Stimulated activated CD4-positive, alpha-beta T cell treated with anti-CD3 and anti-CD28 coated beads, Interleukin-15, amount 100 ng/mL, for 48 hours (primary cell): ENCODE measurements at places on chromosomes 1 and 21.

- no peak for DNase-seq
Measured at GRCh38 chr1:156246781-156247459, 936 bp downstream of the PAQR6 start.

DNA sequence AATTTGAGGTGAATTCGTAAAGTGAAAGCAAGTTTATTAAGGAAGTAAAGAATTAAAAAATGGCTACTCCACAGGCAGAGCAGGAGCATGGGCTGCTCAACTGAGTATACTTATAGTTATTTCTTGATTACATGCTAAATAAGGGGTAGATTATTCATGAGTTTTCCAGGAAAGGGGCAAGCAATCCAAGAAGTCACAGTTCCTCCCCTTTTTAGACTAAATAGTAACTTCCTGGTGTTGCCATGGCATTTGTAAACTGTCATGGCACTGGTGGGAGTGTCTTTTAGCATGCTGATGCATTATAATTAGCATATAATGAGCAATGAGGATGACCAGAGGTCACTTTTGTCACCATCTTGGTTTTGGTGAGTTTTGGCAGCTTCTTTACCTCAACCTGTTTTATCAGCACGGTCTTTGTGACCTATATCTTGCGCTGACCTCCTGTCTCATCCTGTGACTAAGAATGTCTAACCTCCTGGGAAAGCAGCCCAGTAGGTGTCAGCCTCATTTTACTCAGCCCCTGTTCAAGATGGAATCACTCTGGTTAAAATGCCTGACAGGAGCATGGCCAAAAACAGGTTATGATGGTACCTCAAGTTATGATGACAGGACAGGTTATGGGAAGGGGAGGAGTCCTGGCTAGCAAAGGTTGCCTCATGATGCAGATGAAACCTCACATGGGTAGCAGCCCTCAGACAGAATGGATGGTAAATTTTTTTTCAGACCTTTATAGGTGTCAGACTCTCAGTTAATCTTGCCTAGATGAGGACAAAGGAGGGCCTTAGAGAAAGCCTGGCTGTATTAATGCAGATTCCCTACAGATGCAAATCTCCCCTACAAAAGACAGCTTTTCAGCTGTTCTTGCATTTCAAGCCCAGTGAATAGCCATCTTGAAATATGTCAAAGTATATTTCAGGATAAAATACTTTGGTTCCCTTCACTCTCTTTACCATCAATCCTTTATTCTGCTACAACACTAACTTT is 49.7 kb downstream of the SIPA1L2 start:
- peak; percentile 8 for DNase-seq

- no peak for DNase-seq
Measured at GRCh38 chr1:91609551-91609950, 108.9 kb downstream of the CDC7 start.

DNA sequence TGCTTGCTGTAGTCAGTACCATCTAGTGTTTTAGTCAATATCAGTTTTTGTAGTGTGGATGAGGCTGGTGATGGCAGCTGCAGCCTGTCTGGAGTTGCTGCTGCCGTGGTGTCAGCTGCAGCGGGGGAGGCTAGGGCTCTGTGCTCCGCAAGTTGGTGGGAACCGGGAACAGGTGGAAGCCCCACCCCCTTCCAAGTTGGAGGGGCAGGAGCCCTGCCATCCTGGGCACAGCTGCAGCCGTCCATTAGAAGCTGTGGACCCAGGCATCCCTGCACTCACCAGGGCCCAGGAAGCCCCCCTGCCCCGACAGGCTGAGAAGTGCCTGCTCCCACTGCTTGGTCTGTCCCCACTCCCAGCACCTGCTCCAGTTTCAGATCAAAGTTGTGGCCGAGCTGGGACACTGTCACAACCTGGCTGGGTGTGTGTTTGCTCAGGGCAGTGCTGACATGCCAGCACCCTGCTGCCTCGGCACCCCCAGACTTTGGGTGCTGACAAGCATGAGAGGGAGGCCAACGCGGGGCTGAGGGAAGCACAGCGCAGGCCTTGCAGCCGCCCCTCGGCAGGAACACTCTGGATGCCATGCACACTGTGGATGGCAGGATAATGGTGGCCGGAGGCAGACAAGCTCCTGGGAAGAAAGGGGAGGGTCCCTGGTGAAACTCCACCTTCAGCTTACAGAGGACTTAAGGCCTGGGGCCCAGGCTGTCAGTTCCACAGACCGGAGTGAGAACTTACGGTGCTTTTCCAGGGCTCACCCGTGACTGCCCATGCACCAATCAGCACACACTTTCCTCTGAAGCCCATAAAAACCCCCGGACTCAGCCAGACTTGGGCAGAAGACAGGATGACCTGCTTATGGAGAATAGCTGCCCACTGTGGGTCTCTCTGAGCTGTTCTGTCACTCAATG is 86.9 kb downstream of the ADARB1 start:
- no peak for DNase-seq

DNA sequence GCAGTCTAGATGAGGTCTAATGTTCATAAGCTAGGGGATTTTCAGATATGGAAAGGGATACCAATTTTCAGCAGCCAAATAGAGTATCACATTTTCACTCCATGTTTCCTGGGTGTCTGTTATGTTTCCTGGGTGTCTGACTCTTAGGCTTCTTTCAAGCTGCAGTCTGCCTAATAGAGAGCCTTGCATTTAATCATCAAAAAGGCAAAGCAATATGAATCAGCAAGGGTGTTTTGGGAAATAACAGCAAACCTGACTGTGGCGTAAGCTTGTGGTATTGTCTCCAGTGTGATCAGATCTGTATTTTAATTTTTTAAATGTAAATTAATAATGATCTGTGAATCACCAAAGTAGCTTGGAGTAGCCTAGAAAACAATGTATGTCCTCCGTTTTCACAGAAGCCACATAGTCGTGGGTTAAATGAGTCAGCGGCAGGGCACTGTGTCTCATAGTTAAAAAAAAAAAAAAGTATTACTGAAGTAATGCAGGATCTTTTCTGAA is 10.4 kb downstream of the LGALS8 start:
- DNase-seq, result peak; percentile 35

DNA sequence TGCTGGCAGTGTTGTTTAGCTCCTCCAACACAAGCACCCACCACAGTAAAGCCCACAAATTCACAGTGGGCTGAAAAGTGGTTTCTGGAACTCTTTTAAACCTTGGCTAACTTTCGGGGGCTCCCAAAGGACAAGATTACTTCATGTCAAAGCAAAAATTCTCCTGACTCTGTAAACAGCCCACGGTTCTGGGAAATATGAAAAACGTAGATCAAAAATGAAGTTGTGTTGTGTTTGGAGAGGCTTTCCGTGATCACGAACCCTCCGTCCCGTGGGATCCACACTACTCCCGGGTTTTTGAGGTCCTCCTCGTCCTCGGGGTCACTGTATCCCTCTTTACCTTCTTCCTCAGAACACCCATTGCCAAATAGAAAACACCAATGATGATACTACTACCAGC is 159.0 kb upstream of the RUNX1 start:
- no peak for DNase-seq

GRCh38 chr1:236819856-236820255 is 24.8 kb downstream of the MTR start:
- no peak for DNase-seq

DNA sequence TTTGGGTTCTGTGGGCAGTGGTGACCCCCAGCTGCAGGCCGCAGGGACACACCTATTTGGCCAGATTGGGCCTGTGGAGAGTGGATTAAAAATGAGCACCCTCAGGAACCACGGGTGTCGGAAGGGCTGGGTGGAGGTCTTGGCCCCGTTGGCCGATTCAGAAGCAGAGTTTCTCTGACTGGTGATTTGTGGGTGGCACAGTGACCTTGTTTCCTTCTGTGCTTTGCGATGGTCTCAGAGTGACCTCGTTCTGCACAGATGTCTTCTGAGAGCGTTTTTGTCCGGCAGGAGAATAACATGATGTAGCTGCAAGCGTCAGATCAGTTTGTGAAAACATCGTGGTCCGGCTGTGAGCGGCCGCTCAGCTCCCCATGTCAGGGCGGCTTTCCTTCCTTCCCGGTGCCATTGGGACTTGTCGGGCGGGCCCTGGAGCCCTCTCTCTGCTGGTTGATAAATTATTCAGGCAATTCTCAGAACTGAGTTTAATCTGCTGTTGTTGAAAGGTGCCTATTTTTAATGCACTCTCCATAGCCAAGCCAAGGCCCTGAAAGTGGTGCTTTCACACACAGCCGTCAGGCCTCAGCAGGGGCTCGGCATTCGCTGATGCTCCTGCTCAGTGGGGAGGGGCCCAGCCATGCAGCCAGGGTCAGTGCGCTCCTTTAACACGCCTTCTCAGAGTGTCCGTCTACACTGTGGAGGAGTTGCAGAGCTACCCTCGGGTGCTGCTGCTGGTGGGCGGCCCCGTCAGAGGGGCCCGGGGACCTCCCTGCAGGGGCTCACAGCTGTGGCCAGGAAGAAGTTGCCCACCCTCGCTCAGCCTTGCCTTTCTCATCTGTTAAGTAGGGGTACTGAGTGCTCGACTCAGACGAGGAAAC is 26.8 kb downstream of the TRPM2 start:
- DNase-seq, result no peak

DNA sequence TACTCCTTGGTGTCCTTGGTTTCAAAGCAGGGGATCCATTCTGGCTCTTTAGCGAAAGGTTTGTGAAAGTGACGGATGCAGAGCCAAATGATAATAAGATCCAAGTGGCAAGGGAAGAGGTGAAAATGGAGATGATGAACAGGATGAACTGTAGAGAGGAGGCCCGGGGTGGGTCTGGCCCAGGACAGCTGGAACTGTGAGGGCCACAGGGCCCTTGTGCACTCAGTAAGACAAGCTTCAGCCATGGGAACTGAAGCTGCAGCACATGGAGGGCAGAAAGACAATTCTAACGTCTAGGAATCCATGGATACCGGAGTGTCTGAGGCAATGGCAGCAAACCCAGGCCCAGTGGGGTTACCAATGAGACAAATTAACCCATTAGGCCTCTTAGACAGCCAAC is 4.8 kb downstream of the KCNA2 start:
- DNase-seq, result no peak

GRCh38 chr21:36079010-36079649 is 9.3 kb downstream of the CBR1 start:
- no peak for DNase-seq

GRCh38 chr1:172211221-172211620 is 209.3 kb upstream of the C1orf105 start:
- no peak for DNase-seq

GRCh38 chr1:224747578-224747977 is 131.5 kb downstream of the CNIH3 start:
- DNase-seq, result peak; percentile 4

GRCh38 chr1:44266400-44267344 is 53.4 kb downstream of the DMAP1 start:
- DNase-seq, result no peak

DNA sequence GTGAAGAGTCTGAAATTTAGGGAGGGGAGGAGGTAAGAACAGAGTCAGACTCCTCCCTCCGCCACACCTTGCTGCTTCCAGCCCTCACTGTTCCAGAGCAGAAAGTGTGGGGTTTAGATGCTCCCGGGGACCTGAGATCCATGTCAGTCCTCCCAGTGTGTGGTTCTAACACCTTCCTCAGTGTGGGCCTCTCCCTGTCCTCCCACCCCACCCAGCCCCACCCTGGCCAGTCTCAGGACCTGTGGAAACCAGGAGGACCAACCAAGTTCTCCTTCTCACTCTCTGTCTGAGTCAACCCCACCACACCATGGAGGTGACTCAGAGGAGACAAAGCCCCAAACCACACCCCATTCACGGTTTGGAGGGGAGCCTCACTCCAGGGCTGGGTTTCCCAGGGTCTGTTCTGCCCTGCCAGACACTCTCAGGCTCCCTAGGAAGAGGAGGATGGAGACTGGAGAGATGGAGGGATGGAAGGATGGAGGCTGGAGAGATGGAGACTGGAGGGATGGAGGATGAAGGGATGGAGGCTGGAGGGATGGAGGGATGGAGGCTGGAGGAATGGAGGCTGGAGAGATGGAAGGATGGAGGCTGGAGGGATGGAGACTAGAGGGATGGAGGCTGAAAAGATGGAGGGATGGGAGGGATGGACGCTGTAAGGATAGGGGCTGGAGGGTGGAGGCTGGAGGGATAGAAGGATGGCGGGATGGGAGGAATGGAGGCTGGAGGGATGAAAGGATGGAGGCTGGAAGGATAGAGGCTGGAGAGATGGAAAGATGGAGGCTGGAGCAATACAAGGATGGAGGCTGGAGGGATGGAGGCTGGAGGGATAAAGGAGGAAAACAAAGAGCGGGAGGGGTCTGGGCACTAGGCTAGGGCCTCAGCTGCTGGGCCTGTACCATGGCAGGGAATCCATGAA is 100.9 kb upstream of the RUNX3 start:
- peak; percentile 74 for DNase-seq

GRCh38 chr1:56437959-56438358 is 141.4 kb downstream of the PLPP3 start:
- DNase-seq, result no peak

GRCh38 chr1:230975636-230976035 is 3.0 kb downstream of the TTC13 start:
- DNase-seq, result no peak

GRCh38 chr1:36773827-36774541 is 260.3 kb downstream of the GRIK3 start:
- DNase-seq, result no peak

DNA sequence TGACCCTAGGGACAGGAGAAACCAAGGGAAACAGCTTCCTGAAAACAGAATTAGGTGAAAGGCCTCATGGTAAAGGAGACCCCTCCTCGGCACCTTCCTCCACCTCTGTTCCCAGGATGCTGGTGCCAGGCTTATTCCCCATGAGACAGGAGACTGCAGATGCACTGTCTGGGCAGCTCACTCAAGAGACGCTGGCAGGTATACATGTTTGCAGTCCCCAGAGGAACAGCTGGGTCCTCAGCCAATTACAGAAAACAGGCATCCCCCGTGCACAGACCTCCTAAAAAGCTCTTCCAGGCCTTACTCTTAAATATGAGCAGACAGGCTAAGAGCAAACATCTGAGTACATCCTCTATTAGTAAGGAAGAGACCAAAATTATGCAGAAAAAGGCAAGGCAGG is 6.5 kb downstream of the CCSAP start:
- no peak for DNase-seq

- DNase-seq, result no peak
Measured at GRCh38 chr1:179815641-179816040, 62.0 kb downstream of the TOR1AIP2 start.

GRCh38 chr1:193685986-193686385 is 499.6 kb upstream of the B3GALT2 start:
- DNase-seq, result no peak

- no peak for DNase-seq
Measured at GRCh38 chr1:30562559-30562958, 160.8 kb downstream of the MATN1 start.

- no peak for DNase-seq
Measured at GRCh38 chr1:29556657-29557056, 320.3 kb downstream of the PTPRU start.

GRCh38 chr1:202207292-202207691 is 13.7 kb downstream of the LGR6 start:
- DNase-seq, result no peak

DNA sequence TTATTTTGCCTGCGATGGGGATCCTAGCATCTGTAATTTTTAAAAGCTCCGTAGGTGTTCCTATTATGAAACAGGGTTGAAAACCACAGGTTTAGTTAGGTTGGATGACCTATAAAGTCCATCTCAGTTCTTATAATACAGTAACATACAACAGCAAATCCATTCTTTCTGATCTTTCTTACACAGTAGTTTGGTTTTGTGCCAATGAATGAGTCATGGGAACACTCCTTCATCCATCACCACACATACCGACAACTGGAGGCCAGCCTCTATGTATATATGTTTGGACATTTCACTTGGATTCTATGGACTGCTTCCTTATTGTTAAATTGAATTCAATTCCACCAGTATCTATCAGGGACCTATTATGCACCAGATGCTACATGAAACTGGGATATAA is 118.4 kb upstream of the L1TD1 start:
- no peak for DNase-seq

- DNase-seq, result no peak
Measured at GRCh38 chr1:15577691-15578090, 7.2 kb downstream of the AGMAT start.
